ENCODE measurements at places on chromosomes 1 and 21. TPM values are rescaled to one million over a fixed set of nuclear protein-coding genes. Genes with fewer than 3 reads are reported as not detected.

The RHD gene
- 2.1 TPM for polyA plus RNA-seq

The UTP25 gene
- 11.9 TPM for polyA plus RNA-seq

The TFAP2E gene
- 0.98 TPM for polyA plus RNA-seq

The LCE6A gene
- polyA plus RNA-seq = not detected

The RNF115 gene
- polyA plus RNA-seq = 25.6 TPM

The PAPPA2 gene
- 88.4 TPM for polyA plus RNA-seq

The TMPRSS15 gene
- polyA plus RNA-seq = 0.50 TPM

Data from left kidney (tissue), 8 donors.